ENCODE measurements at places on chromosomes 4 and X.

- no peak for DNase-seq
These were observed 89.0 kb downstream of the EFNB1 start for GRCh38 chrX:68917799-68918198.

DNA sequence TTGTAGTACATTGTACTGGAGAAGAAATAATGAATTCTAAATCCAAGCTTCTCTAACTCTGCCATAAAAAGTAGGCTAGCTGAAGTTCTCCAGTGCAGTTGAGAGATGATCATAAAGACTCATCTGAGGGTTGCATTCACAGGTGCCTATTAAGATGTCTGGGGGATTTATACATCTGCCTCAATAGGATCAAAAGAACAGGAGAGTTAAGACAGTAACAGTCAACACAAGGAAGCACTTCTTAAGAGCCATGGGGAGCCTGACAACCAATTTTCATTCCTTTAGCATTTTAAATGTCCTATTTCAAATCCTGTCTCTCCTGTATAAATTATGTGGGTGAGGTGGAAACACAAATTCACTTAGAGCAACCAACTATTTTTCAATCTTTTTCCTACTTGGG is 432.4 kb upstream of the NWD2 start:
- DNase-seq, result no peak

- DNase-seq, result peak; percentile 59
These were observed 147.9 kb downstream of the LRBA start for GRCh38 chr4:150867148-150867547.

DNA sequence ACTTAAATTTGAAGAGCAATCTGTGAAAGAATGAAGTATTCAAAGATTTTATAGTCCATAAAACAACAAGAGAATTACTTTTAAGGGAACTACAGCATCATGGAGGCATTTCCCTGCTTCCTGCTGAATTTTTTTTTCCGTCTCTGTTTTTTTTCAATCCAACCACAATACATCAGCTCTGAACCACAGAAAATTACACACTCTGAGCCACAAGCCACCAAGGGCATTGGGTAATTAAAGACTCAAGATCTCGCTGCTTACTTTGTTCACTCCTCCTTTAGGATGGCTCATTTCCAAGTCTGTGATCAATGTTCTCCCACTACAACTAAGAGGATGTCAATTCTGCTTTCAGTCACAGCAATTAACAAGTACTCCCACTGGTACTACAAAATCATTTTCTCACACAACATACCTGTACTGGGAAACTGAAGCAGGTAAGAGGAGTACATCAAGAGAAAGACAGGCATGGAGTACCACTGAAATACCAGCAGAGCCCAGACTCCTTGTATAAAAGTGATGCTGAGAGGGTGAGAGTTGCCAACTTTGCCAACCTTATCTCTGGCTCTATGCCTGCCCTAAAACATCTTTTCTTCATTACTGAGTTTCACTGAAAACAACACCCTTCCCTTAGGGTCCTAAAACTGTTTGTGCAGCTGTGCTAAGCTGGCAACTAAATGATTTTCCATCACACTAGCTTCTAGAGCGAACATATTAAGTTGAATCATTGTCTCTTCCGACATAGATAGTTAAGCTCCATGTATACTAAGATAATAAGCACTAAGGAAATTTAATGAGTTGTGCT is 105.8 kb upstream of the MAGEB18 start:
- no peak for DNase-seq

DNA sequence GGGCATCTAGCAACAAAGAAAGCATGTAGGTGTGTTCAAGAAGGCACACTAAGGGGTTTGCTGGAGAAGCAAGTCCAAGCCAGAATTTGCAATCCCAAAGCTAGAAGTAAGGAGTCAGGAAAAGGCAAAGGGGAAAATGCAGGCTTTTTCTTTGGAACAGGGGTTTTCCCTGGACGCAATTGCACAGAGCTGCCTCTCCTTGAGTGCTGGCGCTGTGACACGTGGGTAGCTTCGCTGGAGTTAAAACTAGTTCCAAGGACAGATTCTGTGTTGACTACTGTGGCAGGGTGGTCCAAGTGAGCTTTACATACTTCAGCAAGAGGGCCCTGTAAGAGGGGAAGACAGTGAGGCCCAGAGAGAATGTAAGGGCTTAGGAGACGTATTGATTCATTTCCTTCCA is 277.1 kb downstream of the ADGRA3 start:
- no peak for DNase-seq

- DNase-seq, result no peak
These were observed 440.0 kb upstream of the PCDH10 start for GRCh38 chr4:132709056-132709455.

GRCh38 chrX:153688071-153688470 is 345 bp downstream of the SLC6A8 start:
- DNase-seq, result no peak

DNA sequence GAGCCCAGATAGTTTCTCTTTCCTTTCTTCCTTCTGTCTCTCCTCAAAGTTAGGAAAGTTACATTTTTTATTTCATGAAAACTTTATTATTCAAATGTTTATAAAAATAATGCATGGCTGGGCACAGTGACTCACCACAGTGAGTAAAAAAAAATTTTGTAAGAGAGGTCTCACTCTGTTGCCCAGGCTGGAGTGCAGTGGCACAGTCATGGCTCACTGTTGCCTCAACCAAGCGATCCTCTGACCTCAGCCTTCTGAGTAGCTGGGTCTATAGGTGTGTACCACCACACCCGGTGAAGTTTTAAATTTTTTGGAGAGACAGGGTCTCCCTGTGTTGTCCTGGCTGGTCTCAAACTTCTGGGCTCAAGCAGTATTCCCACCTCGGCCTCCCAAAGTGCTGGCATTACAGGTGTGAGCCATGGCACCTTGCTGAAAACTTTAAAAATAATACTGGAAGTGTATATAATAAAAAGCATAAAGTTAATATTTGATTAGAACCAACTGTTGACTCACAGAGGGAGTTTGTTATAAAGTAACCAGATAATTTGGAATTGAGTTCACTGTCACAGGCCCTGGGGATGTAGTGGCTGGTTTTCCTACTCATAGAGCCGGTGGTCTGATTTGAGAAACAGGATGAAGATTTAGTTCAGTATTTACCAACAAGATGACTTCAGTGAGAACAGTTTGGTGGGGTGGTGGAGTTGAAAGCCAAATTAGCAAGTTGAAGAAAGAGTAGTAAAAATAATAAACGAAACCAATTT is 18.0 kb downstream of the CMC4 start:
- DNase-seq, result no peak

DNA sequence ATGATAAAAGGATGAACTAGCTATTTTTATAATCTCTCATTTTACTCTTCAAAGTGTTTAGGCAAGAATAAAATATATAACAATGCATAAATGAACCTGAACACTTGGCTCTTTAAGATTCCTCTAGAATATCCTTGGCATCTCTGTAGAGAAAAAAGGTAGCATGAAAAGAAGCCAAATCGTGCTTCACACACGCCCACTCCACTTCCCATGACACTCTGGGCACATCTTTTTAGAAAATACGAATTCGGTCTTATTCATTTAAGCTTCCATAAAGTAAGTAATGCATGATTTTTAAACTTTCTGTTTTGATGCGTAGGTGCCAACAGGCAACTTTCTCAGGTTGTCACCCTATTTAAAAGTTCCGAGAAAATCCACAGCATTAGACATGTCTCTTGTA is 73.6 kb upstream of the SORBS2 start:
- no peak for DNase-seq

GRCh38 chrX:19810802-19811201 is 76.6 kb downstream of the SH3KBP1 start:
- no peak for DNase-seq

GRCh38 chr4:13611283-13611842 is 16.2 kb downstream of the BOD1L1 start:
- DNase-seq, result no peak

- no peak for DNase-seq
These were observed 37.6 kb downstream of the CASK start for GRCh38 chrX:41885724-41886123.

DNA sequence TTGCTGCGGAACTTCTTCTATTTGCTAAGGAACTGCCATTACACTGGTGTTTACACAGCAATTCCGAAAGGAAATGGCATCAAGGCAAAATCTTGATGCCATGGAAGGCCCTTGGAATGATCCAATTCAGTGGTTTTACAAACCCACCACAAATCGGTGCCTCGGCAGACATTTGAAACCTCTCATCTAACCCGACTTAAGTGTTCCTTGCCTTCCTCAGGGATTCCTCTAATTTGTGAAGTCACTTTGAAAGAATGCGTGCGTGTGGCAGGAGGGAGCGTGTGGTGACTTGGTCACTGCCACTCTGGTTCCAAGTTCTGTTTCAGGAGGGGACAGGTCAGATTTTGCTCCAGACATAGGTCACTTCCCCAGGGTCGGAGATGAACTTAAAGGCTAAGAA is 4.8 kb downstream of the NOP14 start:
- DNase-seq, result no peak

DNA sequence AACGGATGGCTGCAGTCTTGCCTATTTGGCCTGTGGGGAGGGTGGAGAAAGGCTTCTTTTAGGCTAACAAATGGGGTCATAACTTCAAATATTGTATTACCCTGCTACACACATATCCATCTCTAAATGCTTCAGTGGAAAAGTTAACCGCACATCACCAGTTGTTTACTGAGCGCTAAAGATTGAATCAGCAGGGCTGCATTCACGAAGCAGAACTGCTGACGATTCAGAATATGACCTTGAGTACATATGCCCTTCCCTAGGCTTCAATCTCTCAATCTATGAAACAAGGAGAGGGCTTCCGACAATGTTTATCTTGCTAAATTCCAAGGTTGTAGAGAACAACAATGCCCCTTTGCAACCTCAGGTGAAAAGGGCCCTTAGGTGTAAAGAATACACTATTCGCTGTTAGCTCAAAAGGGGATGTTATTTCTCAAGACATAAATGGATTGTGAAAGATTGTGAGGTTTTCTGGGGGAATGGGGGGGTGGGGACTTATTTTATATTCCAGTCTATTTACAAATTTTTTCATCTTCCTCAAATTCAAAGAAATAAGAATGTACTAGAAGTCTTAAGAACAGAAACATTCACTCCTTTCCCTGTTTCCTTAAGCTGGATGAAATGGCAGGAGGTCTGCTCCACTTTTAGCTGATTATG is 2.6 kb upstream of the ATP6AP2 start:
- DNase-seq, result no peak

DNA sequence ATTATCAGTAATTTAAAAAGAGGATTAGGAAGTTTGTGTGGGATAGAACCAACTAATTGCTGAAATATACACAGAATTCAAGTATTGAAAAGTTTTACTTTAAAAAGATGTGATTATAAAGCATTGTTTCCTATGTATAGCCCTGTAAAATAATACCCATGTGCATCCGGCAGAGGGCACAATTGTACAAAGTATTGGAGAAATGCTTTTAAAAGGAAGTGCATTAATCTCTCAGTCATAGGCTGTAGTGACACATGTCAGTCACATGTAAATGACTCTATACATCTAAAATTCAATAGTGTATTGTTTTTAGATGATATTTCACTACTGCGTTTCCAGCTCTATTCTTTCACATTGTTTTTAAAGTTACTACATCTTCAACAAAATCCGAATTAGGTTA is 9.7 kb upstream of the GEMIN8 start:
- peak; percentile 32 for DNase-seq

DNA sequence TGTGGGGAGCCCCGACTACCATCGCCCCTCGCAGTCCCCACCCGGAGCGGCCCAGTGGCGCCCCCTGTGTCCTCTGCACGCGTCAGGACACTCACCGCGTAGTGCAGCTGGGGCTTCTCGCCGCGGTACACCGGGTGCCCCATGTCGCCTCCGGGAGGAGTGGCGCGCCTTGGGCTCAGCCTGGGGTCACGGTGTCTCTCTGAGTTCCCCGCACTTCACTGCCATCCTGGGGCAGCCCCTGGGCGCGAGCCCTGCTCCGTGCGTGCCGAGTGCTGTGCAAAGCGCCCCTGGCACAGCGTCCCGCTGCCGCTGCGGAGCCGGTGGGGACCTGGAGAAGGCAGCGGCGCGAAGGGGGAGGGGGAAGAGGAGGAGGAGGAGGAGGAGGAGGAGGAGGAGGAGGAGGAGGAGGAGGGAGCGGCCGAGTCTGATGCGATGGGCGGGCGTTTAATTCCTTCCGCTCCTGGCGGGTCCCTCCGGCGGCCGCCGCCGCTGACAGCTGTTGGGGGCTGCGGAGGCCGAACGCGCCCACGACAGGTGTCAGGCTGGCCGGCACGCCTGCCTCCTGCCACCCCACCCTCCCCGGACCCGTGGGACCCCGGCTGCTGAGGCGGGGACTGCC is 134.3 kb downstream of the AMELX start:
- no peak for DNase-seq

- DNase-seq, result no peak
These were observed 120.4 kb downstream of the TMEM164 start for GRCh38 chrX:110123331-110123782.

DNA sequence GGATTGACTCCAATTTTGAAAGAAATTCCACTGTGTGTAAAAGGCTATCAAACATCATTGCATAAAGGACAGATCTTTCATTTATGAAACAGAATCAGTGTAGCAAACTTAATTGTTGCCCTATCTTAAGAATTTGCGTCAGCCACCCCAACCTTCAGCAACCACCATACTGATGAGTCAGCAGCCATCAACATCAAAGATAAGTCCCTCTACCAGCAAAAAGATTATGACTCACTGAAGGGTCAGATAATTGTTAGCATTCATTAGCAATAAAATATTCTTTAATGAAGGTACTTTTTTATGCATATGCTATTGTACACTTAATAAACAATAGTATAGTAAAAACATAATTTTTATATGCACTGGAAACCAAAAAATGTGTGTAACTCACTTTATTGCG is 15.8 kb upstream of the GRSF1 start:
- no peak for DNase-seq

Measured in smooth muscle cell of the brain vasculature (primary cell).